ENCODE measurements at places on chromosomes 11 and 22.

DNA sequence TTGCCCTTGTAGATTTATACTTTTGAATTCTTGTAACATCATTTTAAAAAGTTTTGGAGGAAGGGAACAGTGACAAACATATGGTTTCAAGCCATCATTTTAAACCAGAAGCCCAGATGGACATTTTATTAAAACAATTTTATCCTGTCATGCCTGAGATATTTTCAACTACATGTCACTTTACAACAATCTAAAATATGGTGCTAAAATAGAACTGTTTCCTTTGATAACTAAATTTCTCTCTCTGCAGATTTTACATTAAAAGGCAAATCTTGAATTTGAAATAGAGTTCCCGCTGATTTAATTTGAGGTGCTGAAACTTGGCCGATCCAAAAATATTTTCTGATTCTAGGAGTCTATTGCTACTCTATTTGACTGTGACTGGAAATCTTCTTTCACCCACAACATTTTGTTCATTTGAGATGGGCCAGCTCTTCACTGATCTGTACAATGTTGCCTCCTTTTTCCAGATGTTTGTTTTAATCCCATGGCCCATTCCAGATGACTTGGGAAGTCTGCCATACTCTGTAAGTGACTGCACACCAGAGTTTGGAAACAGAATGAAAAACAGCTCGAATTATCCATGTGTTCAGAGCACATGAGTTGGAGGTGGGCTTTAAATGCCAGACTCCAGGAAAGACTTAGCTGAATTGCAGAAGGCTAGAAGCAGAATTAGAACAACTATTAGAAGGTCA is 402.5 kb downstream of the TMEM135 start:
- H3K27ac ChIP-seq = no peak overlapping the region
- no peaks in the 10 kb centered on the region for H3K36me3 ChIP-seq
- H3K27me3 ChIP-seq = no peaks in the 10 kb centered on the region
- DNase-seq = no peak
- H3K4me3 ChIP-seq = no peak overlapping the region

DNA sequence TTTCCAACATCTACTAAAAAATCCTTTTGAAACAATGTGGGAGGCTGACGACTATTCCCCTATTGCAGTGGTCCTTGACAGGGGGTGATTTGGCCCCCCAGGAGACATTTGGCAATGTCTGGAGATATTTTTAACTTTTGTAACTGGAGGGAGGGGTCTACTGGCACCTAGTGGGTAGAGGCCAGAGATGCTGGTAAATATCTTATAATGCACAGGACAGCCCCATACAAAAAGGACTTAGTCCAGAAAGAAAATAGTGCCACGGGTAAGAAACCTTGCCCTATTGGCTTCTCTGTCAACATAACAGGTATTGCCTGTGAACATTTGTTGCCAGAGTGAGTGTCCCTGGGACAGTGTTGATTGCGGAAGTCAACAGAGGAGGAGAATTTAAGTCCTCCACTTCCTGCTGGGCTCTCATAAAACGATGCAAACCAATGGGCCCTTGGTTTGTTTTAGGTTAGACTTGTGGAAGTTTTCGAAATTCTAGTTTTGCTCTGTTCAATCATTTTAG is 101.6 kb downstream of the MAML2 start:
- no peak for DNase-seq
- peaks cover 64% of the 10 kb centered on the region for H3K4me1 ChIP-seq
- peak overlapping the region; percentile 89 for H3K27ac ChIP-seq
- H3K27me3 ChIP-seq = no peaks in the 10 kb centered on the region
- no peaks in the 10 kb centered on the region for H3K36me3 ChIP-seq

DNA sequence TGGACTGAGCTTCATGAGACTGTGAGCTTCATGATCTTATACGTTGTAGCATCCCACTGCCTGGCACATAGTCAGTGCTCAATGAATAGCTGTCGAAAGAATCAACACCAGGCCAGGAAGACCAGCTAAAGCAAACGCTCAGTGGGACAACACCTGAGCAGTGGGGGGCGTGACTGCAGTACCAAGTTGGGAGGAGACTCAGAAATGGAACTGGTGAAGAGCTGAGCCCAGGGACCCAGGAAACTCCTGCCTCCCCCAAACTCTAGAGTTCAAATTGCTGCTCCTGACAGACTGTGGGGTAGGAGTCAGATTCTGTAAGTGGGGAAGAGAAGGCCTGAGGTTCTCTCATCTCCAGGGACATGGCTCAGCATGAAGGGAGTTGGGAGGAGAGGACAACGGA is 59.3 kb downstream of the MORC2 start:
- no peaks in the 10 kb centered on the region for H3K27me3 ChIP-seq
- H3K4me3 ChIP-seq = no peak overlapping the region
- H3K4me1 ChIP-seq = no peaks in the 10 kb centered on the region
- no peaks in the 10 kb centered on the region for H3K36me3 ChIP-seq

DNA sequence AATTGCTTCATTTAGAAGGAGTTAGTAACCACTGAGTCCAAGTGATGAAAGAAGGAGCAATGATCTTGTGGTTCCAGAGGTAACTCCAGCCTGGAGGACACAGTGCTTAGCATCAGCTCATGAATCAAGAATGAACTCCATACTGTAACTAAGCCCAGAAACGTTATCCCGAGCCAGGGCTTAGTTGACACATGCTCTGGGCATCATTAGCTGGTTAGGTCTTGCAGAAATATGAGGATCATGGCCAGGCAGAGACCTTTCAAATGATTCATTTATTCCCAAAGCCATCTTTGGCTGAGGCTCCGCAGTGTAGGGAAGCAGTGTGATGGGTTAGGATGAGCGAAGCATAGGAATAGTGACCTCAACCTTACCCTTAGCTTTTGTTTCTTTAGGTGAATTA is 277.4 kb downstream of the FAM76B start:
- no peaks in the 10 kb centered on the region for H3K27me3 ChIP-seq
- no peak overlapping the region for H3K4me3 ChIP-seq
- H3K27ac ChIP-seq = peak overlapping the region; percentile 81
- H3K4me1 ChIP-seq = no peaks in the 10 kb centered on the region
- H3K36me3 ChIP-seq = no peaks in the 10 kb centered on the region

- H3K27me3 ChIP-seq = no peaks in the 10 kb centered on the region
- H3K4me1 ChIP-seq = no peaks in the 10 kb centered on the region
- no peak overlapping the region for H3K27ac ChIP-seq
- no peaks in the 10 kb centered on the region for H3K36me3 ChIP-seq
- no peak overlapping the region for H3K4me3 ChIP-seq
These were observed 40.6 kb upstream of the GNAZ start for GRCh38 chr22:23029521-23030228.

DNA sequence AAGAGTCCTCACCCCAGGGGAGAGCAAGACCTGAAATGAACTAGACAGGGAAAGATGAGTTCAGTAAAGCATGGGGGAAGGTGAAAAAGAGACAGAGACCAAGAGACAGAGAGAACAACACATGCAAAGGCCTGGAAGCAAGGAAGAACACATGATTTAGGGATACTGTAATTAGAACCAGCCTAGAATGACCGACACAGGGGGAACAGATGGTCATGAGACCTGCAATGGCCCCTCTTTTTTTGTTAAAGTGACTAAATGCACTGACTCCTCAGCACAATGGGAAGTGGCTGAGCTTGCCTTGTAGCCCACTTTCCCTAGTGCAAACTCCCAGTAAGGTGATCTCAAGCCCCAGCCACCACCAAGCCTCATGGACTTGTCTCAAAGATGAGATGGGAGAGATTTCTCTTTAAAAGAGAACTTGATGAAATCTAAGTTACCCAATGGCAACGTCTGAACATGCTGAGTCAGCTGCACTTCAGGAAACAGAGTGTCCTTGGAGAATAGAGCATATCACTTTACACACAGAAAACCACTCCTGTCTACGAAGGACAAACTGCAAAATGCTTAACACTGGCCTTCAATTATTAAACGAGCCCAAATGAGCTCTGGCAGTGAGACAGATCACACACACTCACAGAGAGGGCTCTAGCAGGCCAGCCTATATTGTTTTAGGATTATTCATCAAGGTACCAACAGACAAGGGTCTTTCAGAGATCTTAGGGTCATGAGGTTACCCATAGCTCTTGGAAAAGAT is 91.0 kb downstream of the SERGEF start:
- H3K4me3 ChIP-seq = no peak overlapping the region
- no peaks in the 10 kb centered on the region for H3K27me3 ChIP-seq
- no peaks in the 10 kb centered on the region for H3K4me1 ChIP-seq
- no peaks in the 10 kb centered on the region for H3K36me3 ChIP-seq

DNA sequence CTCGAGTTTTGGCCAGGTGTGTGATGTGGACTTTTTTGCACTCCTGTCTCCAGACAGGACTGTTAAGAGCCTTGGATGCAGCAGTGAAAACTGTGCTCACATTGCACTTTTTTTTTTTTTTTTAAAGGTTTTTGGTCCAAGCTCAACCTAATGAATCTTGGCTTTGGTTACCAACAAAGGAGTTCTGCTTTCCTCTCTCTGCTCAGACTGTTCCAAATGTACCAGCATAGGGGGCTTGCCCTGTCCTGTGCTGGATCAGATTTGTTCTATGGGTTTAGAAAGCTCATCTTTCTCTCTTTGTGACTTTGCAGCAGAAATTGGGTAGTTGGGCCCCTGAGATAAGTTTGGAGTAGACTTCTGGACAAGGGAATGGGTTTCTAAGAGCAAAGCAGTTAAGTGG is 45.3 kb downstream of the POLD3 start:
- H3K27me3 ChIP-seq = no peaks in the 10 kb centered on the region
- no peak overlapping the region for H3K4me3 ChIP-seq
- H3K36me3 ChIP-seq = peaks cover 71% of the 10 kb centered on the region

GRCh38 chr11:129295746-129296145 is 79.9 kb upstream of the BARX2 start:
- no peak overlapping the region for H3K4me3 ChIP-seq
- no peak for DNase-seq
- H3K4me1 ChIP-seq = no peaks in the 10 kb centered on the region
- H3K27ac ChIP-seq = no peak overlapping the region
- no peaks in the 10 kb centered on the region for H3K27me3 ChIP-seq
- no peaks in the 10 kb centered on the region for H3K36me3 ChIP-seq

DNA sequence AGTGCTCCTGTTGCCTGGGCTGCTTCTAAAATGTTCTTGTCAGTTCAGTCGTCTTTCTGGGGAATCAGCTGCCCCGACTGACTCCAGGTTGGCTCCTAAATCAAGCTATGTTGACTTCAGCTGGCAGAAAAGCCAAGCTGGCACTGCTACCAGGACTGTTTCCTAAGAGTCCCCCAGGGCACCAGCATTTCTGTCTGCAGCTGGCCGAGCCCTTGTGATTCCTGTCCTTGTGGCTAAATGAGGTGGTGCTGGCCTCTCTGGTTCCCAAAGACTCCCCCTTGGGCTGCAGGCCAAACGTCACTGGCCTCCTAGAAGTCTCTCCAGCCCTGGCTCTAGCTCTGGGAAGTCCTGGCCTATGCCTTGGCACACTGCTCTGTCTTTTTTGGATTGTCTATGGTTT is 31.1 kb downstream of the GRAMD1B start:
- H3K27me3 ChIP-seq = no peaks in the 10 kb centered on the region
- H3K36me3 ChIP-seq = no peaks in the 10 kb centered on the region
- no peak overlapping the region for H3K4me3 ChIP-seq

GRCh38 chr11:34492806-34493414 is 20.7 kb downstream of the ELF5 start:
- H3K27ac ChIP-seq = no peak overlapping the region
- H3K4me1 ChIP-seq = no peaks in the 10 kb centered on the region
- no peak overlapping the region for H3K4me3 ChIP-seq
- DNase-seq = no peak
- H3K27me3 ChIP-seq = no peaks in the 10 kb centered on the region

DNA sequence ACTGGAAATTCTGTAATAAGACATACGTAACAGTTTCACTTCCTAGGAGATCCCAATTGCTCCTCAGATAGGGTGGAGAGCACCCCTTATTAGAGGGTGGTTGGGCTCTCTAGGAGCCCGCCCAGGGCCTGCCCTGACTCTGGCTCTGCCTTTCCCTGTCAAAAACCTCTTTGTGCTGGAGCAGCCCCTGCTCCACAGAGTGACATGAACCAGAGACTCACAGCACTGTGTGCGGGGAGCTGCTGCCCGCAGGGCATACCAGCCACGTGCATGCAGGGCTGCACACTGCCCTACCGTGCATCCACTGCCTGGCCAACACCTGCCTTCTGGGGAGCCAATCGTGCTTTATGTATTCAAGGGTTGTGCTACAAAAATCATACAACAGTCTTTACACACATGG is 24.3 kb downstream of the KCNQ1OT1 start:
- peaks cover 8% of the 10 kb centered on the region for H3K4me1 ChIP-seq
- no peaks in the 10 kb centered on the region for H3K36me3 ChIP-seq
- DNase-seq = no peak
- H3K27me3 ChIP-seq = no peaks in the 10 kb centered on the region

DNA sequence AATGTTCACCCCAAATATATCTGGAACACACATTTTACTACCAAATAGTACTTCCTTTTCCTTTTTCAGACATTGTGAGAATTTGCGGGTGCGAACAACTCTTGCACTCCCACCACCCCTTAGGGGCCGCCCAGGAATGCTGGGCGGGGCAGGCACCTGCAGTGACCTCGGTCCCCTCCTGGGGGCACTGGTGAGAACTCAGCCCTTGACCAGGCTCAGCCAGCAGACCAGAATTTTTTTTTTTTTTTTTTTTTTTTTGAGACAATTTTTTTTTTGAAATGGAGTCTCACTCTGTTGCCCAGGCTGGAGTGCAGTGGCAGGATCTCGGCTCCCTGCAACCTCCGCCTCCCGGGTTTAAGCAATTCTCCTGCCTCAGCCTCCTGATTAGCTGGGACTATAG is 75.8 kb downstream of the ARHGAP8 start:
- H3K27ac ChIP-seq = no peak overlapping the region
- no peaks in the 10 kb centered on the region for H3K4me1 ChIP-seq
- no peaks in the 10 kb centered on the region for H3K36me3 ChIP-seq
- no peaks in the 10 kb centered on the region for H3K27me3 ChIP-seq
- DNase-seq = no peak

Data from esophagus squamous epithelium (tissue), 5 donors.